Amygdala (tissue), 56 donors: ENCODE measurements at places on chromosomes 1 and 21.
A peak's percentile ranks its signal among the peaks of the same experiment; 100 is the strongest.

DNA sequence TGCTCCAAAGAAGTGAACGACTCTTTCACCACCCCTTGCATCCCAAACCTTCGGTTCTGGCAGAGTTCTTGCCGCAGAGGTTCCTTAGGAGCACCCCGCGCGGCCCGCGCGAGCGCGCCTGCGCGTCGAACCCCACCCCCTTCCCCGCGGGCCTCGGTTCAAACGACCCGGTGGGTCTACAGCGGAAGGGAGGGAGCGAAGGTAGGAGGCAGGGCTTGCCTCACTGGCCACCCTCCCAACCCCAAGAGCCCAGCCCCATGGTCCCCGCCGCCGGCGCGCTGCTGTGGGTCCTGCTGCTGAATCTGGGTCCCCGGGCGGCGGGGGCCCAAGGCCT, at the start of gene C1orf56:
C1orf56 (plus strand) TSS at position 161 of the 334 bp plus-strand sequence; CDS start at position 258, 97 bp downstream.
- DNase-seq = peak; percentile 72

DNA sequence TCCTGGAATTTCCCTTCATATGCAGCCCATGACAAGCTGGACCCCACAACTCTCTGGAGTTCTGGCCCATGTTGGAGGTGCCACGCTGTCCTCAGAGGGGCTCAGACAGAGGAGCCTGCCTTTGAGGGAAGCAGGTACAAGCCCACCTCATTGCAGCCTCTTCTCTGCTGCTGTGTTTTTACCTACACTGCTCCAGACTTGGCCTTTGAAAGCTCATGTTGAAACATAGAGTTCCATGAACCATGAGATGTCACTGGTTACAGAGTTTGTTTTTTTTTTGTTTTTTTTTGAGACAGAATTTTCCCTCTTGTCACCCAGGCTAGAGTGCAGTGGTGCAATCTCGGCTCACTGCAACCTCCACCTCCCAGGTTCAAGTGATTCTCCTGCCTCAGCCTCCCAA, 22.1 kb upstream of the ZBTB21 start:
- DNase-seq = no peak

GRCh38 chr1:184975208-184975870, 1.0 kb upstream of the NIBAN1 start:
- no peak for DNase-seq

DNA sequence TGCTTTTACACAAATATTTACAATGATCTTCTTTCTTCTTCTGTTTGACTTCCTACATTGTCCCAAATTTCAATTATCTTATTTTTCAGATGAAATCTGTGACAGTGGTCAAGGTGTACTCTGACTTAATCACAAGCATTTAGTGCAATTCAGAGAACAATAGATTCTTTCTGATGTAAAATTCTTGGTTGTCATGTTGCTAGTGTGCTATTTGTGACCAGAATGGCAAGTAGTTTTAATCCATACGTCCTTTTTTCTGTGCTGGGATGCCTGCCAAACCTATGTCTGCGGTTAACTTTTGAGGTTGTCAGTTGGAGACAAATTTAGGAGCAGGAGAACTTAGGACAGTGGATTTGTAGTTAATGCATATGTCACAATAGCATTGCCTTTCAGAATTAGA, 31.0 kb downstream of the NCAM2 start:
- DNase-seq = no peak

GRCh38 chr1:246425139-246425794, 81.8 kb downstream of the SMYD3 start:
- DNase-seq = no peak

GRCh38 chr1:211196880-211197279, 62.3 kb upstream of the RCOR3 start:
- DNase-seq = no peak

GRCh38 chr1:98975113-98975512, 29.5 kb downstream of the PLPPR5 start:
- no peak for DNase-seq

GRCh38 chr1:58248072-58248471, 298.5 kb downstream of the OMA1 start:
- no peak for DNase-seq

GRCh38 chr1:228149406-228150119, at the start of gene GJC2:
Gene GJC2 (plus strand): TSS chr1:228149930. CDS start chr1:228157759, 7,829 bp downstream.
- peak; percentile 53 for DNase-seq

- DNase-seq = no peak
Measured at GRCh38 chr1:62111084-62111483, 83.6 kb upstream of the L1TD1 start.

GRCh38 chr1:7224644-7225043, 439.4 kb downstream of the CAMTA1 start:
- DNase-seq = no peak

- DNase-seq = no peak
Measured at GRCh38 chr1:48908606-48909005, 131.9 kb upstream of the BEND5 start.

- DNase-seq = no peak
Measured at GRCh38 chr1:3530086-3530925, 75.8 kb downstream of the ARHGEF16 start.

- DNase-seq = no peak
Measured at GRCh38 chr1:154413177-154413783, 8.1 kb downstream of the IL6R start.

- peak; percentile 49 for DNase-seq
Measured at GRCh38 chr1:166858726-166859419, 17.2 kb downstream of the TADA1 start.

- no peak for DNase-seq
Measured at GRCh38 chr1:227540170-227541098, 22.9 kb upstream of the ZNF678 start.

DNA sequence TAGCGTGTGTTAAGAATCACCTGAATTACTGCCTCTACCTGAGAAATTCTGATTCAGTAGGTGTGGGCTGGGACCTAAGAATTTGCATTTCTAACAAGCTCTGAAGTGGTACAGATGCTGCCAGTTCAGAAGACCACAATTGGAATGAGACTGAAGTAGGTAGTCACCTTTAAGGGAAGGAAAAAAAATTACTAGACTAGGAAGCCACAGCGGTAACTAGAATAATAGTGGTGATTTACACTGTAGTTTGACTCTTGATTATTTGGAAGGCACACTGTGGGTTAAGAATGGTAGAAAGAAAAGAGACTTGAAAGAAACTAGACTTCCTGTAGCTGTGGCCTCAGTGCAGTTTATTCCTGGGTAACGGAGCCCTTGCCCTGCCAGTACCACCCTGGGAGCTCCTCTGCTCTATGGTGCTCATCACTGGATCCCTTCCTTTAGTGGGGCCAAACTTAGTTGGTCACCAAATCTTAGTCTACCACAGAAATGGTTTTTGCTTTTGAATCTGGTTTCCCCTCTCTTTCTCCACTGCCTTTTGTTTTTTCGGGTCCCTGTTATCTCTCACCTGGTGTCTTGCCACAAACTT, 43.6 kb downstream of the ARID1A start:
- DNase-seq = no peak

DNA sequence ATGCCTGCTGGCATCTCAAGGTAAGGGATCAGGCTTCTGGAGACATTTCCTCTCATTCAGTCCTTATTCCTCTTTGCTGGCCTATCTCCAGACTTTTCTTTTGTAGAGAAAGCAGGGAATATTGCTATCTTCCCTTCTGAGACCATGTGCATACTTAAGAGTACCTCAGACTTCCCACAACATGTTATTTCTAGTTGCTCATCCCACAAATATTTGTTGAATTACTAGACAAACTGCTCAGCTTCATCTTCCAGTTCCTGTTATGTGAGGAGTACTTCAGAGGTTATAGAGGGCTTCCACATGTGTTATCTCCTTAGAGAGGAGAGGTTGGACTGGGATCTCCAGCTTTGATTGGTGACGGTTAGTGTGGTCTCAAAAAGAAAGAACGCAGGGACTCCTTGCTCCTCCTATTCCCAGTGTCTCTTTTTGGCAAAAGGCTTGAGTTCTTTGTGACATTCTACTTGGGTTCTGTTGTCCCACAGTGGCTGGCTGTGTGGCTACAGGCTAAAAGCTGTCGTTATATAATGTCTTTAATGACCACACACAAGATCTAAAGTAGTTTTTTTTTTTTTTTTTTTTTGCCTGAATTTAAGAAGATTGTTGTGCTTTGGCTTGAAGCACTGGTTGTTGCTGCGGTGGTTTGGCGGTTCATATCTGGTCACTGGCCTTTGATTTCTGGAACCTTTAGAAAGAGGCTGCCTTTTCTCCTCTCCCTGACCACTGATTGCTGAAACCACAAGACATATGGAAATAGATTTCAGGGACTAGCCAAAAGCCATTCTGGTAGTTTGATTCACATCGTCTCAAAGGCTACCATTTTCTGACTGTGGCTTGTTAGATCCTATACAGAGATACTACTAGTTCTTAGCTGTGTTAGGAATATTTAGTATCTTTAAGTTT, 78.7 kb downstream of the FGGY start:
- no peak for DNase-seq

DNA sequence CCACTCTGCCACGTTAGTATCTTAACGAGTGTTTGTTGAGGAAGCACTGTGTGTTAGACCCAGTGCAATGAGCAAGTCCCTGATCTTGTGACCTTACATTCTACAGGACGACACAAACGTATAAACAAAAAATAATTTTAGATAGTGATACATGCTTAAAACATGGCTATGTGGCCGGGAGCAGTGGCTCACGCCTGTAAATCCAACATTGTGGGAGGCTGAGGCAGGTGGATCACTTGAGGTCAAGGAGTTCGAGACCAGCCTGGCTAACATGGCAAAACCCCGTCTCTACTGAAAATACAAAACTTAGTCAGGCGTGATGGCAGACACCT, 19.6 kb downstream of the MTX1 start:
- no peak for DNase-seq

GRCh38 chr1:246632281-246633168, 66.3 kb downstream of the CNST start:
- DNase-seq = no peak

DNA sequence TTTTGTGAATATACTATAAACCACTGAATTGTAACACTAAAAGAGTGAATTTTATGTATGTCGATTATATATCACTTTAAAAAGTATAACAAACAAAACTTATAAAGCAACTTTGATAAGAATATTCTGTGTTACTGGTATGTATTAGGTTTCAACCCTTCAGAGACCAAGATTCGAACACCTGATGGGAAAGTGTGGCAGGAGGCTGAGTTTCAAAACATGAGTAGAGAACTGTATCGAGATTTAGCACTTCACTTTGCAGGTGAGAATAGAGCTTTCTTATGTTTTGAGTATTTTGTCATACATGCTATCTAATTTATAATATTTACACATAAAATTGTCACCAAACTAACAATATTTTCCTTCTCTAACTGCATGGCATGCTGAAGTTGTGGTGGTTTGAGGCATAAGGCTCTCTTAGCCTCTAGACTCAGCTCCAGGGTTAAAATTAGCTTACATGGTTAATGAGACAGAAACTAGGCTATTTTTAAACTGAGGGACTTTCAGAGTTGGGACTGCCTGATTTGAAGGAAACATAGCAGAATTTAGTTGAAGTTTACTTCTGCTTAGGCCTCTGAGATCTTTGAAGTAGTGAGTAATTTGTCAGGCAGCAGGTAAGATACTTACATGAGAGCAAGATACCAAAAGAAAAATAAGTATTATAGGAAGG, 48.6 kb downstream of the CEP350 start:
- no peak for DNase-seq

DNA sequence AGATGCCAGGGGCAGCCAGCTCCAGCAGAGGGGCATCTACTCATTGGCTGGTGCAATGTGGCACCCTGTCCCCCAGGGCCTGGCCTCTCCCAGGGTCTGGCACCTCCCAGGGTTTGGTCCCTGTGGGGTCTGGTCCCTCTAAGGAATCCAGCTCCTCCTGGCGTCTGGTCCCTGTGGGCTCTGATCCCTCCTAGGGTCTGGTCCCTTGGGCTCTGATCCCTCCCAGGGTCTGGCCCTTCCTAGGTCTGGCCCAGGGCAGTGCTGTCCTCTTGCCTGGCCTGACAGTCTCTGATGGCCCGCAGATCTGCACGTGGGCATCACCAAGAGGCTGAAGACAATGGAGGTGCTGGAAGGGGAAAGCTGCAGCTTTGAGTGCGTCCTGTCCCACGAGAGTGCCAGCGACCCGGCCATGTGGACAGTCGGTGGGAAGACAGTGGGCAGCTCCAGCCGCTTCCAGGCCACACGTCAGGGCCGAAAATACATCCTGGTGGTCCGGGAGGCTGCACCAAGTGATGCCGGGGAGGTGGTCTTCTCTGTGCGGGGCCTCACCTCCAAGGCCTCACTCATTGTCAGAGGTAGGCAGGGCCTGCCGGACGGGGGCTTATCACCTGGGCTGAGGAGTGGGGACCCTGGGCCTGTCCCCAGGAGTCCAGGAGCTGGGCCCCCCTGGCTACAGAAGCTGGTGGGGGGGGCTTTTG, 73.9 kb downstream of the OBSCN start:
- no peak for DNase-seq

- DNase-seq = no peak
Measured at GRCh38 chr1:87989346-87989745, 660.7 kb downstream of the LMO4 start.
